Skin of body (tissue), 3 donors: ENCODE measurements at places on chromosomes 5 and 9. TPM values are rescaled to one million over a fixed set of nuclear protein-coding genes. Genes with fewer than 3 reads are reported as not detected.

CARTPT gene
- not detected for total RNA-seq

PCDHA9 gene
- total RNA-seq: 0.30 TPM

CAVIN4 gene
- total RNA-seq: 39.9 TPM

SEMA5A gene
- 31.5 TPM for total RNA-seq

SELENOP gene
- 597 TPM for total RNA-seq

DMRT2 gene
- total RNA-seq: 11.8 TPM

NIPSNAP3A gene
- 41.6 TPM for total RNA-seq

C5orf52 gene
- not detected for total RNA-seq

C9orf153 gene
- 0.79 TPM for total RNA-seq

ARAP3 gene
- total RNA-seq: 5.0 TPM

CNOT8 gene
- 57.6 TPM for total RNA-seq

POU5F2 gene
- total RNA-seq: 4.9 TPM

SMC5 gene
- total RNA-seq: 41.9 TPM

SPINK5 gene
- total RNA-seq: 122 TPM

FBP2 gene
- total RNA-seq: 5.5 TPM

IFNA21 gene
- total RNA-seq: not detected

PCDHB8 gene
- 0.49 TPM for total RNA-seq
